MCF 10A (cell line): ENCODE measurements at places on chromosomes 3 and 15. TPM values are rescaled to one million over a fixed set of nuclear protein-coding genes. Genes with fewer than 3 reads are reported as not detected.

Gene GASK1A
- not detected in 2 replicates for total RNA-seq

Gene TUSC7
- not detected in 2 replicates for total RNA-seq

Gene GNB4
- 20.3 and 20.8 TPM in 2 replicates for total RNA-seq

Gene CLEC3B
- not detected in 2 replicates for total RNA-seq

Gene FMN1
- total RNA-seq, result 1.2 and 1.6 TPM in 2 replicates

Gene GAP43
- not detected in 2 replicates for total RNA-seq

- H3K27ac ChIP-seq, result no peak overlapping the region
- DNase-seq, result no peak
- H3K27me3 ChIP-seq, result no peaks in the 10 kb centered on the region
- no peak overlapping the region for H3K4me3 ChIP-seq
- H3K36me3 ChIP-seq, result no peaks in the 10 kb centered on the region
Observed at GRCh38 chr15:91752081-91752785, 101.3 kb upstream of the SLCO3A1 start.

DNA sequence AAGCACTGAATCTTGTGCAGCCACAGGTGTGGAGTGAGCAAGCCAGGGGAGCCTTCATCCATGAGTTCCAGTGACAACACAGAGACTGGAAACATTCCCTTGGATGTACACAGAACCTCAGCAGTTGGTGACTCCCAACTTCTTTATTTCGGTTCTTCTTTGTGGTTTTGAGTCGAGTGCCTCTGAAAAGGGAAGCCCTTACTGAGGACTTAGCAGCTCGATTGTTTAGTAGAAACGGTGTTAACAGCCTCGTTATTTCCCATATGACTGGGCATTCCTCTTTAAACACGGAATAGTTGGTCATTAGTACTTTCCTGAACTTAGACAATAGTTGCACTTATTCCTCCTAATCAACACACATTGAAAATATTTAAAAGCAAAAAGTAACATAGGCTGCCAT is 7.7 kb downstream of the SLCO3A1 start:
- H3K27ac ChIP-seq, result no peak overlapping the region
- H3K4me3 ChIP-seq, result no peak overlapping the region
- peaks cover 30% of the 10 kb centered on the region for H3K4me1 ChIP-seq
- peaks cover 8% of the 10 kb centered on the region for H3K36me3 ChIP-seq

- DNase-seq, result peak; percentile 20
- peaks cover 16% of the 10 kb centered on the region for H3K4me1 ChIP-seq
- H3K4me3 ChIP-seq, result no peak overlapping the region
- no peaks in the 10 kb centered on the region for H3K36me3 ChIP-seq
- H3K27ac ChIP-seq, result no peak overlapping the region
Observed at GRCh38 chr15:96887730-96888129, 557.2 kb downstream of the NR2F2 start.

GRCh38 chr15:28106294-28107110 is 7.4 kb upstream of the OCA2 start:
- peaks cover 16% of the 10 kb centered on the region for H3K36me3 ChIP-seq
- H3K27ac ChIP-seq, result no peak overlapping the region
- no peak overlapping the region for H3K4me3 ChIP-seq
- no peaks in the 10 kb centered on the region for H3K4me1 ChIP-seq
- no peaks in the 10 kb centered on the region for H3K27me3 ChIP-seq

GRCh38 chr15:71301958-71302621 is 186.8 kb downstream of the THSD4 start:
- no peak overlapping the region for H3K4me3 ChIP-seq
- no peaks in the 10 kb centered on the region for H3K27me3 ChIP-seq
- no peaks in the 10 kb centered on the region for H3K36me3 ChIP-seq
- DNase-seq, result no peak
- H3K27ac ChIP-seq, result no peak overlapping the region

GRCh38 chr3:133573054-133573628 is 345 bp upstream of the CDV3 start:
- peak overlapping the region; percentile 91 for H3K27ac ChIP-seq
- H3K27me3 ChIP-seq, result no peaks in the 10 kb centered on the region
- H3K36me3 ChIP-seq, result peaks cover 38% of the 10 kb centered on the region
- peak; percentile 100 for DNase-seq
- H3K4me1 ChIP-seq, result peaks cover 33% of the 10 kb centered on the region
- peak overlapping the region; percentile 91 for H3K4me3 ChIP-seq

- DNase-seq, result peak; percentile 6
- peaks cover 11% of the 10 kb centered on the region for H3K4me1 ChIP-seq
- no peaks in the 10 kb centered on the region for H3K27me3 ChIP-seq
- H3K36me3 ChIP-seq, result no peaks in the 10 kb centered on the region
Observed at GRCh38 chr3:6532101-6532500, 328.8 kb upstream of the GRM7 start.

DNA sequence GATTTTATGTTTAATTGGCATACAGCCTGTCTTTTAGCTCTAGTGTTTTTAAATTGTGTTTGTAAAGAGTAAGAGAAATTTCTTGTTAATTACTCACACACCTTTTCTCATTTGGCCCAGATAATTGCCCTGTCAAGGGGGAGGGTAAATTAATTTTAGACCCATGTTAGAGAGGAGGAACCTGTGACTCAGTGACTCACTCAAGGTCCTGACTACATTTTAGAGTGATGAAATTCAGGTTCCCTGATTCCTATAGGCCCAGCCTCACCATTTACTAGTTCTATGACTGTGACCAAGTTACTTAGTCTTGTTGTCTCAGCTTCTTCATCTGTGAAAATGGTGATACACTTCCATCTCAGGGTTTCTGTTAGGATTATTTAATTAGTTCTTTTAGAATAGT is 125.2 kb upstream of the DPH6 start:
- H3K36me3 ChIP-seq, result peaks cover 6% of the 10 kb centered on the region
- DNase-seq, result peak; percentile 42
- no peaks in the 10 kb centered on the region for H3K27me3 ChIP-seq
- H3K4me1 ChIP-seq, result peaks cover 17% of the 10 kb centered on the region
- H3K27ac ChIP-seq, result peak overlapping the region; percentile 71

DNA sequence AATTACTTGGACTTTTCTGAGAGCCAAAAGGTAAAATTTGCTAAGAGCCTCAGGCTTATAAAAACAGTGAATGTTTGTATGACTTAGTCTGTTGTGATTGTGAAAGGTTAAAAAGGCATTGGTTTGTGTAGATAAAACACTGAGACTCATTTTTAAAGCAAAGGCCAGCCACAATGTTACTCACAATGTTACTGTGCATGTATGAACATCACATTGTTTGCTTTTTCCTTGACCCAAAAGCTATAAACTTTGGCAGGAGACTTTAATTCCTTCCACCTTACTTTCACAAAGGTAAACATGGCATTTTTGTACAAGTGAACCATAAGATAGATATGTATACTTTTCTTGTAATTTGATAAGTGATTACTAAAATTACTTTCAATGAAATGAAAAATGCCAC is 70.5 kb downstream of the NPAP1 start:
- H3K27me3 ChIP-seq, result no peaks in the 10 kb centered on the region
- no peak overlapping the region for H3K4me3 ChIP-seq
- no peak for DNase-seq

- H3K4me3 ChIP-seq, result no peak overlapping the region
- peaks cover 10% of the 10 kb centered on the region for H3K36me3 ChIP-seq
- no peak overlapping the region for H3K27ac ChIP-seq
- no peaks in the 10 kb centered on the region for H3K27me3 ChIP-seq
- H3K4me1 ChIP-seq, result peaks cover 21% of the 10 kb centered on the region
Observed at GRCh38 chr15:82174471-82175235, 87.9 kb downstream of the EFL1 start.

DNA sequence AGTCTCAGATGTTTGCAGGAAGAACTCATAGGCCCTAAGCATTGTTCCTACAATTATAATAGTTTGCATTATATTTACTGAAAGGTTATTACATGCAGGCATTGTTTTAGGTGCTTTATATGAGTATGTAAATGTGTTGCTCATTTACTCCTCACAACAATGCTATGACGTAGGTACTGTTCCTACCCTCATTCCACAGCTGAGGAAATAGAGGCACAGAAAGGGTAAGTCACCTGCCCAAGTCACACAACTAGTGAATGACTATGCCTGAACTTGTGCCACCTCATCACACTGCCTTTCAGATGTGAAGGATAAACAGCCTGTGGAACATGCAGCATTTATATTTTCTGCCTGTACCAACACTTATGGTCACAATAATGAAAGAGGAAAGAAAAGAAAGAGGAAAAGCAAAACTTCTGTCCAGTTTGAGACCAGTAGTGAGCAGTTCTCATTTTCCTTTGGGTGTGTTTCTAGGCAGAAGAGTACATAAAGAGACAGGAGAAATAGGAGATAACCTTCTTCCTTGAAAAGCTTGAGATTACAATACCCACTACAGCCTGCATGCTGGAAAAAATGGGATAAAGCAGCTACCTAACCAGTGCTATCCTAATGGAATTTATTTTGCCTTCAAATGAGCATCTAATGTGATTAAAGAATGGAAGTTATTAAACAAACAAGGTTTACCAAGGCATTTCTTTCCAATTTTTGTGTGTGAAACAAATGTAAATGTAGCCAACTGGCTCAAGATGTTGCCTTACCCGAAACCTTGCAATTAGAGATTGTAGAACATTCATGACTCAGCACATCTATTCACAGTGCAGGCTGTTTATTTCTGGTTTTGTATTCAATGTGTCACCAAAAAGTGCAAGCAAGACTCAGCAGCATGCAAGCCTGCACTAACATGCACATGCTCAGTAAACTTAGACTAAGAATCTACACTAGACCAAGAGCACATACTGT is 20.5 kb upstream of the ENTPD3 start:
- H3K27ac ChIP-seq, result peak overlapping the region; percentile 72
- no peaks in the 10 kb centered on the region for H3K27me3 ChIP-seq
- H3K36me3 ChIP-seq, result no peaks in the 10 kb centered on the region
- DNase-seq, result peak; percentile 47
- no peak overlapping the region for H3K4me3 ChIP-seq

- H3K4me1 ChIP-seq, result no peaks in the 10 kb centered on the region
- no peak overlapping the region for H3K27ac ChIP-seq
- H3K4me3 ChIP-seq, result no peak overlapping the region
- peak; percentile 12 for DNase-seq
- H3K36me3 ChIP-seq, result no peaks in the 10 kb centered on the region
- no peaks in the 10 kb centered on the region for H3K27me3 ChIP-seq
Observed at GRCh38 chr3:138034918-138035317, 25.0 kb downstream of the CLDN18 start.

DNA sequence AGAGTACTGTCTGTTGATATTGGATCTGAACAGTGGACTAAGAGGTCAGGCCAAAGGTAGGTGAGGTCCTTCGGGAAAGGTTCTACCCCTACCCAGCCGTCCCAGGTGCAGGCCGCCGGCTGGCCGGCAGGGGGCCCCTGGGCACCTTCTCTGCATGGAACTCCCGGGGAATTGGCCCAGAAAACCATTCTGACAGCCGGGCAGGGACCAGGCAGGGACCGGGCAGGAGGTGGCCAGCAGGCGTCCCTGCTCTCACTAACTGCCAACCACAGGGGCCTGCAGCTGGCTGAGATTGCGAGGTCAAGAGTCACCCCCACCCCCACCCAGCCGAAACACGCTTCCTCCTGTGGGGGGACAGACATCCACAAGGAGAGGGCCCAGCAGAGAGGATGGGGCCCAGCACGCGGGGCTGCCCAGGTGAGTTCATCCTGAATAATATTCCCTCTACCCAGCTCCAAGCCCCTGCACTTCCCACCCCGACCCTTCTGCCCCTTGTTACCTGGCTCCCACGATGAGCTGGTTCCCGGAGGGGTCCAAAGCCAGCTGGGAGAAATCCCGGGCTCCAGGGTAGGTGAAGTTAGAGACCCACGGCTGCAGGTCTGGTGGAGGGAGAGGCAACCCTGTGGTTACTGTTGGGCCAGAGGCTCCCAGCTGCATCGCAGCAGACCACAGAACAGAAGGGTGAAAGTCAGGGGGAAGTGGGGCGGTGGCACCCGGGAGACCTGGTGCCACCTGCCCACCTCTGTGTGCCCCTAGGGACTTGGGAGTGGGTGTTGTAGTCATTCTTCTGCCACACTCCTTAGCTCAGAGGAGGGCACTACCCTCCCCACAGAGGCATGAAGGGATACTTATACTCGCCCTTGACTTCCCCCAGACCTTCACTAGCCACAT is 84.4 kb downstream of the SEMA5B start:
- H3K27me3 ChIP-seq, result no peaks in the 10 kb centered on the region
- H3K27ac ChIP-seq, result no peak overlapping the region
- DNase-seq, result peak; percentile 80
- H3K4me3 ChIP-seq, result no peak overlapping the region

- H3K27ac ChIP-seq, result no peak overlapping the region
- peak; percentile 91 for DNase-seq
- peaks cover 4% of the 10 kb centered on the region for H3K27me3 ChIP-seq
- peaks cover 5% of the 10 kb centered on the region for H3K4me1 ChIP-seq
- peaks cover 4% of the 10 kb centered on the region for H3K36me3 ChIP-seq
- no peak overlapping the region for H3K4me3 ChIP-seq
Observed at GRCh38 chr3:264394-265156, 68.0 kb downstream of the CHL1 start.

- DNase-seq, result no peak
- H3K27me3 ChIP-seq, result peaks cover 39% of the 10 kb centered on the region
- no peak overlapping the region for H3K27ac ChIP-seq
Observed at GRCh38 chr3:76497636-76498035, 542.3 kb upstream of the ROBO2 start.

- H3K4me3 ChIP-seq, result no peak overlapping the region
- no peak overlapping the region for H3K27ac ChIP-seq
- H3K27me3 ChIP-seq, result no peaks in the 10 kb centered on the region
Observed at GRCh38 chr15:62719316-62719715, 323.2 kb upstream of the TPM1 start.

- DNase-seq, result no peak
- H3K36me3 ChIP-seq, result no peaks in the 10 kb centered on the region
- no peak overlapping the region for H3K4me3 ChIP-seq
- no peaks in the 10 kb centered on the region for H3K27me3 ChIP-seq
- H3K27ac ChIP-seq, result no peak overlapping the region
Observed at GRCh38 chr3:126424751-126425150, 30.0 kb downstream of the CFAP100 start.

DNA sequence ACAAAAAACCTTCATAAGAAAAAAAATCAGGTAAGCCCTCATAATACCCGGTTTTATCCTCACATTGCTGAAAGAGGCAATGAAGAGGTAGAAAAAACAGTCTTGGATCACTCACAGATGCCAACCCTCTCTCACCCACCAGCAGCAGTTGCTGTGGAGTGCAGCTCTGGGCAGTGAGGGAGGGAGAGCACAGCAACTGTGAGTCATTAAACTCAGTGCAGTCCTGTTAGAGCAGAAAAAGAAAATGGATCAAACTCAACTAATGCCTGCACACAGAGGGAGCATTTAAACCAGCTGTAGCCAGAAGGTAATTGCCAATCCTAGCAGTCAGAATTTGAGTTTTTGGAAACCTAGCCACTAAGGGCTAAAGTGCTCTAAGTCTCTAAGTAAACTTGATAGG is 1050.6 kb upstream of the ALCAM start:
- H3K27ac ChIP-seq, result no peak overlapping the region
- H3K4me3 ChIP-seq, result no peak overlapping the region
- H3K36me3 ChIP-seq, result no peaks in the 10 kb centered on the region
- DNase-seq, result no peak
- no peaks in the 10 kb centered on the region for H3K4me1 ChIP-seq
- H3K27me3 ChIP-seq, result no peaks in the 10 kb centered on the region

DNA sequence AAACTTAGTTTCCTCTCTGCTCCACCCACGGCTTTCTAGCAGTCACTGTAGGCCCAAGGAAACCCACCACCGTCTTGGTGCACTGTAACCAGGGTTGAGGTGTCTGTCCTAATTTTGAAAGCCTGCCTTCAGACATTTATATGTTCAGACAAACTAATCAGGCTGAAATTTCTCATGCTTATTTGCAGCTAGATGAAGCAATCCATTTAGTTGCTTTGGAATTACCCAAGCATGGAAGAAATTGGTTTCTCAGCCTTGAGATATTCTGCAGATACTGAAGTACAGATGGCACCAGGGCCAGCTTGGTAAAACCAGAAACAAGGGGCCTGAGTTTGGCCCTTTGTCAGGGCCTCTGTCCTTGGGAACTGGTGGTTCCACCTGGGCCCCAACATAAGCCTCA is 105.4 kb downstream of the CACNA1D start:
- no peaks in the 10 kb centered on the region for H3K4me1 ChIP-seq
- DNase-seq, result no peak
- H3K27ac ChIP-seq, result no peak overlapping the region
- H3K36me3 ChIP-seq, result no peaks in the 10 kb centered on the region
